ENCODE measurements at places on chromosomes 4 and X.

DNA sequence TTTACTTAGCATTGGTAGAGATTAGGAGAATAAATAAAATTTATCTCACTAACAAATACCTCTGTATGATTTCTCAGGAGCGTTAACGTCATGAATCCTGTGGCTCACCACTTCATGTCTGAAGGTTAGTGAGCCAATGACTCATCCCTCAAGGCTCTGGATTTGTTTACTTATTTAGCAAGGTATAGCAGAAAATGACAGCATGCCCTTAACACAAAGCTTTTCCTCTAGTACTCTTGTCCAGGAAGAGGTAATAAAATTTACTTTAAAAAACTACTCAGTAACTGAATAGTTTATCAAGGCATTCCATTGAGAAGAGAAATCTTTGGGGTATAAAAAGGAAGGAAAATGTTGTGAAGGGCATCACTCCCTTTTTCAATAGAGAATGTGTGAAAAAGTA, 823.8 kb downstream of the CCSER1 start:
- DNase-seq = no peak

DNA sequence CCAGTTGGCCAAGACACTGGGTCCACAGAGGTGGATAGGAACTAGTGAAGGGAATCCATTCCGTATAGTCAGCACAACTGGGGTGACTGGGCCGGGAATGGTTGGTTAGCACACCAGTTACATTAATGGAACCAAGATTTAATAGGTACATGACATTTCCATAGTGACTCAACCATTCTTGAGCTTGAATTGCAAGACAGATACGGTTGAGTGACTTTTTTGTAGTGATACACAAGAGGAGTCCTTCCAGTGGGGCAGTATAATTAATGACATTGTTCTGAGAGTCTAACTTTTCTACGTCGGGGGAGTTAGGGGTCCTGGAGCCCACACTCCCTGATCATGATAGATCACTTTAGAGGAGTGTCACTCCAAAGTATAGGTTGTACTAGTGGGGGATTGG, 211.6 kb upstream of the CXCL13 start:
- DNase-seq = no peak

GRCh38 chr4:154004507-154005170, 215.8 kb upstream of the SFRP2 start:
- no peak for DNase-seq

- no peak for DNase-seq
These were observed 42.9 kb upstream of the PROM1 start for GRCh38 chr4:16126714-16127113.

- no peak for DNase-seq
These were observed 6.8 kb downstream of the HTT-AS start for GRCh38 chr4:3067473-3068001.

GRCh38 chr4:139966383-139966782, 187.6 kb downstream of the MAML3 start:
- DNase-seq = no peak
